ENCODE measurements at places on chromosomes 1 and 21.

GRCh38 chr1:155200920-155201319 is 6.8 kb downstream of the THBS3 start:
- DNase-seq: no peak

DNA sequence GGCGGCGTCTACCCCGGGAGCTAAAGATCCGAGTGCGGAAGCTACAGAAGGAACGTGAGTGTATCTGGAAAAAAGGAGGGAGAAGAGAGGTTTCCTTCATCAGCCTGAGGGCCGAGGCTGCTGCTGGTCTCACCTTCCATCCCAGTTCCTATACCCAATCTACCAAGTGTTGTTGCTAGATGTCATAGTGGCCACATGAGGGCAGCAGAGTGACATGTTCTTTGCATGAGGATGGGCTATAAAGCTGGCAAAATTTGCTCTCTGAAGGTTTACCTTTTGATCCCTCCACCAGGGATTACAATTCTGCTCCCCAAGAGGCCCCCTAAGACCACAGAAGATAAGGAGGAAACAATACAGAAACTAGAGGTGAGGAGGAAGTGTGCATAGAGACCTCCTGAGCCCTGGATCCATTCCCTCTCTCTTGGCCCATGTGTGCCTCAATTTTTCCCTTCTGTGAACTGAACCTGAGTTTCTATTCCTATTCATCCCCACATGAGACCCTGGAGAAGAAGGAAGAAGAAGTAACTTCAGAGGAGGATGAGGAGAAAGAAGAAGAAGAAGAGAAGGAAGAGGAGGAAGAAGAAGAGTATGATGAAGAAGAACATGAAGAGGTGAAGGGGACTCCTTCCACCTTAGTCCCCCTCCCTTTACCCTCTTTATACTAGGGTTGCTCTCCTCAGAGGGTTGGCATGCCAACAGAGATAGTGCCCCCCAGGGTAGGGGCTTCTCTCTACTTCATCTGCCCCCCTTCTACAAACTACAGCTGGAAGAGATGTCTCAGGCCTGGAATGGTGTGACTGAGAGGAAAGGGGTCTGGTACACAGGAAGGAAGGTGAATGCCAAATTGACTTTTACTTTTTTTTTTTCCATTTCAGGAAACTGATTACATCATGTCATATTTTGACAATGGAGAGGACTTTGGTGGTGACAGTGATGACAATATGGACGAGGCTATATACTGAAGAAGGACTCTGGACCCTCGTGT is 13.3 kb downstream of the POLR3GL start:
- DNase-seq: no peak

- no peak for DNase-seq
Observed at GRCh38 chr1:224114787-224115175, 870 bp downstream of the FBXO28 start.

DNA sequence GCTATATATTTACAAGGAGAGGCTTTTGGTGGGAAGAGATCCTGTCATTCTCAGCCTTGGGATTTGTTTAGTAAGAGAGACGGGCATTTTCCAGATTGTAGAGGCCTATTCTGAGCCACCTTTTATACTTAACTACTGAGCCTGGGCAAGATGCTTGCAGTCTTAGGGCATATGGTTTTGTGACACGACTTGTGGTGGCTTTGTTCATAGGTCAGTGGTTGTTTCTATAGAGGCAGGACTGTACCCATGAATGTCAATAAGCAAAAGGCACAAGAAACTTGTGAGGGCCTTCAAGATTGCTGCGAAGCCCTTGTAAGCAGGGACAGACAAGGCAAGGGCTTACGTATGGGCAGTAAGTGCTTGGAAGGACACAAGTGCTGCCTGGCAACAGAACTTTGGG is 3.4 kb upstream of the FCRL3 start:
- DNase-seq: no peak

GRCh38 chr1:234327577-234328164 is 45.6 kb upstream of the COA6 start:
- no peak for DNase-seq

- DNase-seq: no peak
Observed at GRCh38 chr1:19412654-19413053, 72.7 kb downstream of the CAPZB start.

DNA sequence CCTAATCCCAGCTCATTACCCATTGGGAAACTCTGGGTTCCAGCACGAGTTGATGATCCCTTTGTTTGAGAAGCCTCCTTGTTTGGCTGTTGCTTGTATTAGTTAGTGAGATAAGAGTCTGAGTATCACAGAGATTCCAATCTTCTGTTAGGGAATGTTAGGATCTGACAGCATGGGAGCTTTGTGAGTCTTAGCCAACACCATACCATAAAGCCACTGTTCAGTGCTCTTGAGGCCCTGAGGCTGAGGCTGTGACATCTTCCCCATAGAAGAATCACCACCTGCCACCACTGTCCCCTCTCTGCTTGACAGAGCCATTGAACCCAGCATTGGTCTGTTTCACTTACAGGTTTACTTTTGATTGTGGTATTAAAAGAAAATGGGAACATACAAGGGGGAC is 29.3 kb upstream of the NFASC start:
- DNase-seq: no peak

DNA sequence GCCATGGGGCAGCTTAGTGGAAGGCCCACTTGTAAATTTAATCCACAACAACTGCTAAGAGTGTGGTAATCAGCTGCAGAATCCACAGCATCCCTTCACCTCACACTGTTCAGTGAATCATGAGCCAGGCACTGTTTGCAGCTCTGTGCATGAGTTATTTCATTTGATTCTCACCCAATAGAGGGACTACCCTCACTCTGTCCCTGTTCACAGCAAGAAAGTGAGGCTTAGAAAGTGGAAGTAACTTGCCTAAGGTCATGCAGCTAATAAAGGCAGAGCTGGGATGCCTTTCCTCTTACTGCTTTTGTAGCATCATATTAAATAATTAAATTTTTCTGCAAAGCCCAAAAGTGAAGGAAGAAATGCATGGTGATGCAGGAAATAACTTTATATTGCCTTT is 346.5 kb upstream of the PLD5 start:
- no peak for DNase-seq

DNA sequence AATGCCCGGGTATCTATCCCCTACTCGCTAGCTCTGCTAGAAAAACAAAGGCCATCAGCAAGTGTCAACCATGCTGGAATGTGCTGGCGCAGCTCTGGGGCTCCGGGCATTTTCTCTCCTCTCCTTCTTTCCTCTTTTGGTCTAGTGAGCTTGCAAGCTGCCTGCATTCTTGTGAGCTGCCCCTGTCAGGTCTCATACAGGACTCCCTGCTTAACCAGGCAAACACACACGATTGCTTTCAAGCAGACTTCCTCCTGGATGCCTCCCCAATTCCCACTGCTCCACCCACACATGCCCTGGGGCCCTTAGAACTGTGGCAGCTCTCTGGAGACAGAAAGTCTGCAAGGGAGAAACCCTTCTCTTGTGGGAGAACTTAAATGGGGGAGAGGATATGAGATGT is 35.7 kb upstream of the SUCO start:
- DNase-seq: no peak

GRCh38 chr1:205041998-205042910 is 758 bp upstream of the CNTN2 start:
- DNase-seq: no peak

DNA sequence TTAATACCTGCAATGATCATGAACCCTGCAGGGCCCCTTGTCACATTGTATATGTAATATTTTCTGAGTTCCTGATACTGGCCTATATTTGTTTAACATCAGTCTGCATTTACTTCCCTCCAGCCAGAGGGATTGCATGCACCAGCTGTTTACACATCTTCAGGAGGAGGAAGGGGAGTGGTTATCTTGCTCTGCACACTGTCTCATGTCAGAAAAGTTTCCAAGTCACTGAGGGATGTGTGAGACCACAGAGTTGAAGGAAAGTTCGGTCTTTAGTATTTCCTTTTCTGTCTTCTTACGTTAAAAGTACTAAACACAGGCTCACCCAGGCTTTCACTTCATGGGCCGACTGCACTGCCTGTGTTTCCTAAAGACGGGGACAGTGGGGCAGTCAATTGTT is 574.1 kb downstream of the LMO4 start:
- no peak for DNase-seq

DNA sequence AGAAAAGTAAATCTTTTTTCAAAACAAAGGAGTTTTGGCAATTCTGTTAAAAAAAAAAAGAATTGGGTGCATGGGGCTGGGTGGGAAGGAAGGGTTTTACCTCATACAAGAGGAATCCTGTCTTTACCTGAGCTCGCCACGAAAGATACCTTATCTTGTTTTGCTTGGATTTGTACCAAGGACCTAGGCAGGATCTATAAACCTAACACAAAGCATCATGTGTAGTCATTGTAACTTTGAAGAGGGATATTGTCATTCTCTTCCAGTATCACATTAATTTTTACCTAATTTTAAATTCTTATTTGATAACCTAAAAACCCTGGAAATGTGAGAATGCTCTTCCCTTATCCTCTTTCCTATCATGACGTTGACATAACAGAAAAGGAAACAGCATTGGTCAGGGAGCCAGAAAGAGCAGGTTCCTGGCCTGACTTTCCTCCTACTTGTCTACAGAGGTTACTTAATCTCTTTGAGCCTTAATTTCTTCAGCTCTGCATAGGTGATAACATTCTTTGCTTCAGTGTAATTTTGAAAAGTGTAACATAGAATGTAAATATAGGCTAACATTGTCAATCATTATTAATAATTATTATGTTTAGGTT is 4.0 kb upstream of the LAMC1 start:
- DNase-seq: no peak

GRCh38 chr1:21012937-21013336 is 163.8 kb downstream of the EIF4G3 start:
- DNase-seq: no peak

- DNase-seq: no peak
Observed at GRCh38 chr1:2230781-2231531, 2.8 kb downstream of the SKI start.

DNA sequence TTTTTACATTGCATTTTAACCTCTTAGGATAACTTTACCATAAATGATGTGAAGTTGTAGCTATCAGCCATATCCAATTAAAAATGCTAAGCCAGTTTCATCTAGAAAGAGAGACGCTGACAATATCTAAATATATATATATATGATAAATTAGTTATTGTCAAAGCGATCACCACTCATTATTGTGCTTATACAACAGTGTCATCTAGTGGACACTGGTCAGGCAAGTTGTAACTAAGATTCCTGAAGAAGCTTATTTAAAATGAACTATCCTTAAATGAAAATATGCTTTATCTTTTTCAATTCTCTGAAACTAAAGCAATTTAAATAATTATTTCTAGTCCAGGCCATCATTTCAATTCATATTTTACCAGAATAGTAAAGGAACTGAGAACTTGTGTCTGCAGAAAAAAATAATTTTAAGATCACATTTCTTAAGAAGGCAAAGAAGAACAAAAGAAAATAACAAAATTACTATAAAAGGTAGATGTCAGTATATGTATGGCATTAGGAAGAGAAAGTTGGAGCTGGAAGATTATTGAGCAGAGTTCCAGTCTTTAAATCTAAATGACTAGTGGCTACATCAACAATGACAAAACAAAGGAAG is 193.3 kb upstream of the SNX7 start:
- DNase-seq: no peak

GRCh38 chr1:200302192-200302920 is 107.5 kb downstream of the ZNF281 start:
- no peak for DNase-seq

DNA sequence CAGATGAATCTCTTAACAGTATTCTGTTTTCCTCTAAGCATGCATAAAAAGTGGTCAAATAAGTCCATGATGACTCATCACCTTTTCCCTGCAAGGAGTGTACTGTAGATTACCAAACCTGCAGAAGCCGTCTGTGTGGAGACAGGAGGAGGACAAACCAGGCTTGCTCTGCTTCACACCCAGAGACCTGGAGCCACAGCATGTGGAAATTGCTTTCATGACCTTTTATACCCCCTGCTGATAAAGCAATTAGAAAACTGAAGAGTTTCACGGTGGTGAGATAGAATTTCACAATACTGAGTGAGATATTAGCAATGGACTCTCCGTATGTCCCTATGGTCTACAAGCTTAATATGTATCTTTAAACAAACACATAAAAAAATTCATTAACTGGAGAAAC is 9.4 kb downstream of the CORT start:
- no peak for DNase-seq

DNA sequence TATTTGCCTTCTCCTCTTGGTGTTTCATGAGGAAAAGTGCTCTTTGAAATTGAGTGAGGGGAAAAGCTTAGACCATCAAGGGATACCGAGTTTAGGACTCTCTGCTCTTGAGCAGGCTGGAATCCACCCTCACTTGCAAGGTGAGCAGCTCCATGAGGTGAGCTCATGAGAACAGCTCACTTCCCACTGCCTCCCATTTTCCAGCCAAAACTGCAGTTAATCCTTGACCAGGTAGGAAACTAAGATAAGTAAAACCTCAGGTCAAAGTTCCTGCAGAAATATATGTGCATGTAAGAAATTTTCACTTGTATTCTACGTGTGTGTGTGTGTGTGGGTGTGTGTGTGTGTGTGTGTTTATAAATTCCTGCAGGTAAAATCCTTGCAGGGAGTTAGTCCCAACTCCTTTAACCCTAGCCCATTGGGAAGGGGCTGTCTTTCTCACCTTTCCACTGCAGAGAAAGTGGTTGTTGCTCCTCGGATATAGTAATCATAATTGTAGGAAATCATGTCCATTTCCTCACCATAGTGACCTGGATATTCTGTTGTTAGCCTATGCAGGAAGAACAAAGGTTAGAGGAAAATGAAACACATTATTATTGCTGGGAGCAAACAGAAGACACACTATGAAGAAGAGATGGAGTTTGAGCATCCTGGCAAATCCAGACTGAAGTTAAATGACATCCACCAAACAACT is 28.3 kb downstream of the DPT start:
- no peak for DNase-seq

DNA sequence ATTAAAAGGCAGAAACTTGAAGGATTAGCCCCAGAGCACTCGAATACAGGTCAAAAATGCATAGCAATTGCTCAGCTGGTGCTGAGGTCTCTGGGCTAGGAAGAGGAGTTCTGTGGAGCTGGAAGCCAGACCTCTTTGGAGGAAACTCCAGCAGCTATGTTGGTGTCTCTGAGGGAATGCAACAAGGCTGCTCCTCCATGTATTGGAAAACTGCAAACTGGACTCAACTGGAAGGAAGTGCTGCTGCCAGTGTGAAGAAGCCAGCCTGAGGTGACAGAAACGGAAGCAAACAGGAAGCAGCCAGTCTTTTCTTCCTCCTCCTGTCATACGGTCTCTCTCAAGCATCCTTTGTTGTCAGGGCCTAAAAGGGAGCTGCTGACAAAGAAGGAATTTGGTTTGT is 233.4 kb upstream of the FGGY start:
- no peak for DNase-seq

DNA sequence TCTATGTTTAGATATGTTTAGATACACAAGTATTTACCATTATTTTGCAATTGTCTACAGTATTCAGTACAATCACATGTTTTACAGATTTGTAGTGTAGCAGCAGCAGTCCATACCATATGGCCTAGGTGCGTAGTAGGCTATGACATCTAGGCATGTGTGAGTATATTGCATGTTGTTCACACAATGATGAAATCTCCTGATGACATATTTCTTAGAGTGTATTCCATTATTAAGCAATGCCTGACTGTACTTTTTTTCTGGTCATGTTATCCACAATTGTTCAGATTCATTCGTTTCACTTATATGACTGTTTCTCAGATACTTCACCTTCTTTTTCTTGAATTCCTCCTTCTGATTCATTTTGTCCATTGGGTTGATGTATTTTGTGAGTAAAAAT is 9.9 kb upstream of the BACE2 start:
- no peak for DNase-seq

GRCh38 chr1:13864760-13865159 is 164.8 kb downstream of the PRDM2 start:
- DNase-seq: no peak

- DNase-seq: no peak
Observed at GRCh38 chr21:45868488-45868887, 113.1 kb upstream of the COL6A1 start.

GRCh38 chr1:221759436-221759835 is 17.5 kb upstream of the DUSP10 start:
- no peak for DNase-seq

Data from NCI-H1417 treated with DMSO at 0.1 percent for 48 hours (cell line).